ENCODE measurements at places on chromosomes 3 and 15.

GRCh38 chr15:59501597-59501996 is 63.6 kb downstream of the FAM81A start:
- DNase-seq = peak; percentile 46

DNA sequence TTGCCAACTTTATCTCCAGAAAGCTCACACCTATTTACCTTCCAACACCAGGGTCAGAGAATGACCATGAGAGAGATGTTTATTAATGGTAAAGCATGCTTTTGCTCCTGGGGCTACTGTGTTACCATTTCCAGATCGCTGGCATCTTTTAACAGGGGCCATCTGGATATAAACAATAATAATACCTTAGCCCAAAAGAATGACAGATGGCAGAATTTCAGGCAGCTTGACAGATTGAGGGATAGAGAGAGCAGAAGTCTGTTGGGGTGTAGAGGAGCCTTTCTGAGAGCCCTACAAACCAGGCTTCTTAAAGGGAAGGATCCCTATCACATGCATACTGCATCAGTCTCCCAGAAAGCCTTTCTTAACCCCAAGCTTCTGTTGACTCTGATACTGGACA is 17.7 kb downstream of the RBP1 start:
- no peak for DNase-seq

DNA sequence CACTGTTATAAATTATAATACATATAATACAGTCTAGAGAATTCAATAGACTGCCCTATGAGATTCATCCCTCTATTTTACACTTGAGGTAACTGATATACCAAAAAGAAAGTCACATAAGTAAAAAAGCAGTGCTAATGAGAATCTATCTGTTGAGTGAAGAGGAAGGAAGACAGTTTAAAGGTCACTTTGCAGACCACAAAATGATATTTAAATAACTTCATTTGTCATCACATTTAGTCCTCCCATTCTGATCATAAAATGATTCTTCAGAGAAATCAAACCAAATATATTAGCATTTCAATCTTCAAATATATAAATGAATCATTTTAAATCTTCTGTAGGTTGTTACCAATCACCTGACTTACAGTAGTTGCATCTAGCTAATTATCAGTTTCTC is 60.5 kb upstream of the CCDC50 start:
- DNase-seq = no peak

DNA sequence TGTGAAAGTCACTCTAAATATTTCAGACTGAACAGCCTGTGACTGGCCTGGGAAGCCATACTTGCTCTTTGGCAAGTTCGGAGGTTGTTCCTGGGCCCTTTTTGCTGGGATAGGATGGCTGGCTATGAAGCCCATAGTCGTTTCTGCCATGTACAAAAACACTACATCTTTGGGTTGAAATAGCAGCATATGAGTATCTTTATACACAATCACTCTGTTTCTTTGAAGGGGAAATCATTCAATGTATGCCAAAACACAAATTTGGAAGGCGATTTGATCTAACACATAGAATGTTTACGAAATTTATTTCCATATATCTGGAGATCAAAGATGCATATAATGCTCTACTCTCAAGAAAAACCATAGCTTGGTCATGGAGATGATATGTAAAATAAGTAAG is 192.9 kb downstream of the SQOR start:
- DNase-seq = no peak

- DNase-seq = no peak
Observed at GRCh38 chr3:47016934-47017435, 37.5 kb downstream of the NBEAL2 start.

- no peak for DNase-seq
Observed at GRCh38 chr3:137944593-137944992, 65.4 kb upstream of the CLDN18 start.

DNA sequence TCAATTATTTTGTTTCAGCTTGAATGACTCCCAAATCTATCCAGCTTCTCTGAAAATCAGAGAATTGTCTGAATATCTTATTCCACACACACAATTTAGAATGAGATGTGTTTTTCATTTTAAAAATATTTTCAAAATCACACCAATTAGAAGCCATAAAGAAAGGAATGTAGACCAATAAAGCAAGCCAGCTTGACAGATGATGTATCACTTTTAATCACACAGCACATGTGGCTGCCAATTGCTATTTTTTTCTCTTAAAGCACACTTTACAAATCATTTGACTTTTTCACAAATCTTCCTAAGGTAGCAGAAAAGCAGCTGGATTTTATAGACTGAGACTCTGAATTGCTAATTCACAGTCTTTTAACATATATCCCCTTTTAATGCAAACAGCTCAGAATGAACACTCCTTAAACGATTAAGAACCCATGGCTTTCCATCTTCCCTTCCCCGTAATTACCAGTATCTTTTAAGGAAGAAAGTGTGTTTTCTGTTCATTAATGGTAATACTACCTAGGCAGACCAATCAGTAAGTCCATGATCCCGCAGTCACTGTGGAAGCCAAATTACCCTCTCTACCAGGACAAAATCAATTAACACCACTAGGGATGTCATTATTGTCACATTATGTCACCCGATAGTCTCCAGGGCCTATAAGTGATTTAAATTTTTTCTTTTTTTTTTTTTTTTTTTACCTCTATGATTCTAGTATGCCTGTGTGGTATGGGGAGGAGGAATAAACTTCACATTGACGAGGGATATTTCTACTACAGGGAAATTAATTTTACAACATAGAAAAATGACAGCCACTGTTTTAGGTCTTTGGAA is 250.0 kb upstream of the VEPH1 start:
- DNase-seq = no peak

DNA sequence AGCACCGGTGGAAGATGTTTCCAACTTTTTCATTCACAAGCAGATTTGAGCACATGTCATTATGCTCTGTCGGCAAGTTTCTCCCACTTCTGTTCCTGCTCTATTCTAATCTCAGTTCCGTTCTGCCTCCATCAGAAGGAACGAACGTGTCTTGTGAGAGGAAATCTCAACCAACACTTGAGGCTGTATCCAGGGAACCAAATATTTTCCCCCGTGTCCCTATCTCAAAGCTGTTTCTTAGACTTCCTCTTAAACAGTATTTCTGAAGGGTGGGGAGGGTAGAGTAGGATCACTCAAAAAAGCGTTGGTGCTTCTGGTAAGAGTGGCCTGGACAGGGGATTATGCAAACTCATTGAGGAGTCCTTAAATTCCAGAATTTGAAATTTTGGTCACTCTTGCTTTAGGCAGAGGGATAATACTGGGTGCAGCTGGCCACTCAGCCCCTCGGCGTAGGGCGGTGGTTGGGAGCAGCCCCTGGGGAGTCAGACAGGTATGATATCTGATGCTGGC is 54.9 kb downstream of the FRMD4B start:
- DNase-seq = no peak

DNA sequence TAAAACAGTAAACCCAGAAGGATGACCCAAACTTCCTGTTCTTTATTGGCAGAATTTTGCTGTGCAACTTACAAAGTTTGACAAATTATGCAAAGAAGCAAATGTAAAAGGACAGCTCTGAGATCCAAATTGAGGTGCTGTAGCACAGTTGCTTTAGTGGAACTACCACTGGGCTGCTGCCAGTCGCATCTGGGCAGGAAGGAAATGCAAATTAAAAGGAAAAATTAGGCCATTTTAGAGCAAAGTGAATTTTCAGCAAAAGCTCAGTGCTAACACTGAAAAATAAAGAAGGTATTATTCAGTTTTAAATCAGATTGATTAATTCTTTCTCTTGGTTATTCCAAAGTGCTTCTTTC is 104.5 kb downstream of the ZMAT3 start:
- no peak for DNase-seq

DNA sequence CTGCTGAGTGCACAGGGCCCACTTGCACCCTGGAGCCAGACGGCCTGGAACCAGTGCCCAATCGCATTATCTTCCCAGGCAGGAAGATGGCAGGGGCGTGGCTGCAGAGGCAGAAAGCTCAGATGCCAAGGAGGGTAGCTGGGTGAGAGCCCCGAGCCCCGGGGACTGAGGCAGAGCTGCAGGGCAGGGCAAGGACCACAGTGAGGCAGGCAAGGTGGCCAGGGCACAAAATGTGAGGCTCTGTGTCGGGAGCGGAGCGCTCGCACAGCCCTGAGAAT is 1.6 kb upstream of the CCDC33 start:
- DNase-seq = no peak

GRCh38 chr3:30655187-30655812 is 48.9 kb downstream of the TGFBR2 start:
- peak; percentile 6 for DNase-seq

DNA sequence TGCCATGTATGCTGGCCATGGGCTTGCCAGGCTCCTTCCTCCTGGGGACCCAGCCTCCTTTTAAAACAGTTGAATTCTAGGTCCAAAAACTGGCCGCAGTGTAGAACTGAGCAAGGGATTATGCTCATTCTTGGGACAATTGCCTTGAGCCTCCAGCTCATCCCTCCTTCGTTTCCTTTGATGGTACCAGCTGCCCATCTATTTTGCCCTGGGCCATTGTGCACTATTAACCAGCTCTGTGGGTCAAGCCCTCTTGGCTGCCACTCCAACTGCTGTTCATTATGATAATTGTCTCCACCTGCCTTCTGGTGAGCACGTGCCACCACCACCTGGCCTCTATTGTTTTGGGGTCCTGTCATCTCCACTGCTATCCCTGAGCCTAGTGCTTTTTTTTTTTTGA is 75.8 kb upstream of the SYN2 start:
- no peak for DNase-seq

DNA sequence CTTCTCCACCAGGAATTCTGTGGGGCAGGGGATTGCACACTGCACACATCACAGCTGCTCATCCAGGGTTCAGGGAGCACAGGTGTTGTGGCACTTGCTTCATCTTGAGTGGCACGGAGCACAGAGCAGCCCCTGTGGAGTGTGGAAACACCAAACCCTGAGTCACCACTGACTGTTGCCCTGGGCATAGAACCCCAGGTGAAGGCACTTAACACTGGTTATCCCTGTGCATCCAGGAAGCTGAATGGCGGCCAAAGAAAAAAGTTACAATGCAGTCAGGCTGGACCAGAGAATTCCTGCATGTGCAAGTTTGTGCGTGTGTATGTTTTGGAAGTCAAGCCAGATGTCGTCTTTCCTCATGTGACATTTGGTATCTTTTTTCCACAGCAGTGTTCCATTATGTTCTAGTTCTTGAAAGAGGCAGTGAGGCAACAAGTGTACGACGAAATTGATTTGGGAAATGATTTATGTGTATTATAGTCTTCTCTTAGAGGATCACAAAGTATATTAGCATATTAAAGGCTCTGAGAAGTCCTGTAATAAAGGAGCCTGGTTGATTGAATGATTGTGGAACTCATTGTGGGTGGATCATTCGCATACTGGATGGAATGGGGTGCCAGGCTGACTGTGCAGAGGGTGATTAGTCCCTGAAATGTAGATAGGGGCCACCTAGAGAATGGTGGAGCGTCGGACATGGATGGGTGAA is 292.3 kb downstream of the TLE3 start:
- peak; percentile 47 for DNase-seq

GRCh38 chr15:33226559-33227181 is 32.2 kb upstream of the FMN1 start:
- peak; percentile 11 for DNase-seq

- DNase-seq = peak; percentile 66
Observed at GRCh38 chr3:130093741-130094391, 12.2 kb downstream of the ALG1L2 start.

- no peak for DNase-seq
Observed at GRCh38 chr3:127679534-127680145, 6.9 kb downstream of the ABTB1 start.

DNA sequence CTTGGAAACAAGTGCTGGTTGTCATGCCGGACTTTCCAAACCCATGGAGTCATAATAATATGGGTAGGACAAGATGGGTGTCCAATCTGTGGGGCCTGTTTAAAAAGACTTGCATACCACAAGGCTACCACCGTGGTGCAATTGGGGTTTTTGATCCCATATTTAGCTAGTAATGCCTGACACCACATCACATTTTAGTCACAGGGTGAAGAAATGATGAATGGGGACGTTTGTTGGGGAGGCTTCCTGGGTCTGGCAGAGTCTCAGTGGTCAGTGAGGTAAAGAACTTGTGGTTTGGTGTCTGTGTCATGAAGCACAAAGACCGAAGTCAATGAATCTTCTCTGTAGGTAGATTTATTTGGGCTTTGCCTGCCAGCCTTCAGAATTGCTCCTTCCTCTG is 31.0 kb downstream of the P3H2 start:
- DNase-seq = no peak

GRCh38 chr15:89217031-89217430 is 4.3 kb downstream of the RLBP1 start:
- no peak for DNase-seq

- DNase-seq = peak; percentile 85
Observed at GRCh38 chr3:170751083-170751898, 118.7 kb downstream of the RPL22L1 start.

DNA sequence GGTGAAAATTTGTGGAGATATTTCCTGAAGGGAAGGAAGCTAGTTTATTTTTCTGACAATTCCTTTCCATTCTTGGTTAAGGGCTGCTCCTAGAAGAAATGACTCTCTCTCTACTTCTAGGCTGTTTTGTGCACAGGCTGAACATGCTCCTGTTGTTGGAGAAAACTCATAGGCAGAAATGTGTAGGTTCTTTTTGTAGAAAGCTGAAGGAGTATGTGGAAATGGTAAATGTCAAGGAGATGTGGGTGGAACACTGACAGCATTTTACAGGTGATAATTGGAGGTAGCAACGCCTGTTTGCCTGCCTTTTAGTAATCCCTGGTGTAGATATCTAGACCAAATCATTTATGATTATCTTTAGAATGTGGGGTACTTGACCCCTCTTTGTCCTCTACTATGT is 322.2 kb upstream of the TBC1D5 start:
- no peak for DNase-seq

DNA sequence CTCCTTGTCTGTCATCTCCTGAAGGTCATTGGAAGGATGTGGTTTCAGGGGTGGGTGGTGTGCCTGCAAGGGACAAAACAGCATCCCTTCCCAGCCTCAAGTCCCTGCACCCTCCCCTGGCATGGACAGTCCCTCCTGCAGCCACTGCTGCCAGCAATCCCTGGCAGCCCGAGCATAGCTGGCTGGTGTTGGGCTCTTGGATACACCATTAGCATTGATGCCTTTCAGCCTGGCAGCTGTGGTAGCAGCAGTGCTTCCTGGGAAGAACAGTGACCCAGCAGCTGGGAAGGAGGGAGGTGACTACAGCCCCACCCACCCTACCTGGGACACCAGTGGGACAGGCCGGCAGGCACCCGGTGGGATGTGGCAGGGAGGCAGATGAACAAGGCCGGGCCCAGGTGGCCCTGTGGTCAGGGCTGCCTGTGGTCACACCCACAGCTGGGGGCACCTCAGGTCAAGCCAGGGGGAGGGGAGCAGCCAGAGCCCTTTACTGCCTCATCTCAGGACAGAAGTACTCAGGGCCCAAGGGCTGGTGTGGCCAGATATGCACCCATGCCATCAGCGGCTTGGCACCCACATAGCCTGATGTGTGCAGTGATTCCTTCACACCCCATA is 32.9 kb upstream of the TMEM115 start:
- DNase-seq = no peak

GRCh38 chr15:63283126-63283525 is 5.7 kb downstream of the APH1B start:
- no peak for DNase-seq

GRCh38 chr3:112597945-112598344 is 36.1 kb downstream of the SLC35A5 start:
- DNase-seq = no peak

GRCh38 chr3:4644951-4645350 is 151.8 kb downstream of the ITPR1 start:
- no peak for DNase-seq
